ENCODE measurements at places on chromosomes 1 and 21. TPM values are rescaled to one million over a fixed set of nuclear protein-coding genes. Genes with fewer than 3 reads are reported as not detected.
A peak's percentile ranks its signal among the peaks of the same experiment; 100 is the strongest.

DNA sequence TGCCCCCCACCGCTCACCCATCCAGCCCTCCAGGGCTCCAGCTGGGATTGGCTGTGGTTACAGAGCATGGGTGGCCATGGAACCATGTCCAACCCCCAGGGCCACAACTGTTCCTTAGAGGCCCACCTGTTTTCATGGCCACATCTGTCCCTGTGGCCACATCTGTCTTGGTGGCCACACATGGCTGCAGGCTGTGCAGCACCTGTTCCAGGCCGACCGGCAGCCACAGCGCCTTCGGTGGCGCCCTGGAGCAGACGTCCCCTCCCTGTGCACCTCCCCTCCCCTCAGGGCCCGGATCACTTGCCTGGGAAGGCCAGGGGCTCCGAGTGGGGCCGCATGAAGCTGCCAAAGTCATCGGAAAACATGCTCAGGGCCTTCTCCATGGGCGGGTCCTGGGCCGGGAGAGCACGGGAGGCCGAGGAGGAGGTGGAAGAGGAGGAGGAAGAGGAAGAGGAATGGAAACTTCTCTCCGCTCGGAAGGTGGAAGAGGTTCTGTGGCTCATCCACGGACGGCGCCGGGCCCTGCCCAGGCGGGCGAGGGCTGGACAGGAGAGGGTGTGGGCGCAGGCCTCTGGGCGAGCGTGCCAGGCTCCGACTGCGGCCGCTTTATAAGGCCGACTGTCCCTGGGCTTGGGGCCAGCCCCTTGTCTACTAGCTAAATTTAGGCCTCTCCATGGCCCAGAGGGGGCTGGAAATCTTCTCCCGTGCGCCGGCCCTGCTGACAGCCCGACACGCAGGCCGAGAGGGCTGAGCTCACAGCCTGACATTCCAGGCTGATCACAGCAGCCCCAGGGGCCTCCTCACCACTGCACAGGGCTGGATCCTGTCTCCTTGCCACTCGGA is at the start of gene HSPB7:
HSPB7 (minus strand) TSS at position 583 of the 843 bp plus-strand sequence; CDS start at position 503, 80 bp downstream.
- DNase-seq = peak; percentile 79

GRCh38 chr21:41465176-41465781 is 39.2 kb downstream of the MX1 start:
- DNase-seq = no peak

DNA sequence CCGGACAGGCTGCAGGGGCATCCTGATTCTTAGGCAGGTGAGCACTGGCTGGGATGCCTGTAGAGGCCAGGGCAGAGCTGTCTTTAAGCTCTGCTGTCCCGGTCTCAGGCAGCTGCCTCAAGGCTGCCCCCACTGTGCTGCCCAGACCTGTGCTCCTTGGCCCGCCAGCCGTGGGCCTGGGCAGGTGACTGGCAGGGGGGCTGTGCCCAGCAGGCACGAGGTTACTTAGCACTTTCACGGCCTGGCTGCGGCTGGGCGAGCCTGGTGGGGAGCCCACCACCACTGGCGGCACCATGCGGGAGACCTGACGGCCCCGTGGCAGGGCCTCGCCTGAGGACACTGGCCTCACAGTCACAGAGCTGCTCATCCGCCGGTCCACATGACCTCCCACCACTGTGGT is 8.2 kb downstream of the CRYBG2 start:
- DNase-seq = peak; percentile 30

Gene UBE2U
- not detected for total RNA-seq

DNA sequence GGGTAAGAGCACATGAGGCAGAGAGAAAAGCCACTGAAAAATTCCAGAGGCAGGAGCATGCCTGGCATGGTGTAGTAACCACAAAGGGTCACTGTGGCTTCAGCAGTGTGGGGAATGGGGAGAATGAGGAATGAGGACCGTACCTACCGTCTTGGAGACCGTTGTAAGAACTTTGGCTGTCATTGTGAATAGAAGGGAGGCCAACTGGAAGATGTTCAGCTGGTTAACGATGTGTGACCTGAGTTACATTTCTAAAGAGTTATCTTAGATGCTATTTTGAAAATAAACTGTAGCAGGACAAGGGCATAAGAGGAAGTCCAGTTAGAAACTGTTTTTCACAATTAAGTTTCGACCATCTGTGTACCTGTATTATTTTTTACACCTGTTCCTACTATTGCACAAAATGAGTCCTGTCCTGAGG is 365.5 kb upstream of the SGIP1 start:
- no peak for DNase-seq

Gene KLHDC8A
- total RNA-seq = 1.0 TPM

- no peak for DNase-seq
Observed at GRCh38 chr1:53693773-53694717, 44.9 kb downstream of the GLIS1 start.

GRCh38 chr1:112720800-112721199 is 5.7 kb upstream of the PPM1J start:
- no peak for DNase-seq

DNA sequence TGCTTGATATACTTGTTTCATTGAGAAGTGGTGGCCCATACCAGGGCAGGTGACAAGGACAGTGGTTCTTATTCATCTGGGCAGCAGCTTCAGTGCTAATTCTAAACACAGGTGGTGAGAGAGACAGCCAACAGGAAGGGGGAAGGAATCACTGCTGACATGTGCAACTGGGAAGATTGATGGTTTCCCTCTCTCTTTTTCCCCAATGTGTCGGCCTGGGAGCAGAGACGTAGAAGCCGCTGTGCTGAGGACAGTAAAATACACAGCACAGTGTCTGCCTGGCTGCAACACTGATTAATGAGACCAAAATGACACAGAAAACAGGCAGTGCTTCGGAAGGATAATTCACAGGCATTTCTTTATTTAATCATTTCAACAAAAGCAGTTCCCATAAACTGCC is 48.8 kb downstream of the WARS2 start:
- no peak for DNase-seq
